Fibroblast of villous mesenchyme (primary cell): ENCODE measurements at places on chromosomes 11 and 22. TPM values are rescaled to one million over a fixed set of nuclear protein-coding genes. Genes with fewer than 3 reads are reported as not detected.

Gene CASP5
- total RNA-seq = 0.43 TPM in 1 of 2 replicates, not detected in the other

Gene IL10RA
- not detected in 2 replicates for total RNA-seq

Gene EFEMP2
- 77.7 and 79.6 TPM in 2 replicates for total RNA-seq

Gene ASRGL1
- total RNA-seq = 0.97 and 1.3 TPM in 2 replicates

Gene SYTL2
- total RNA-seq = 10.8 and 28.3 TPM in 2 replicates

Gene SPI1
- not detected in 2 replicates for total RNA-seq
